Esophagus squamous epithelium (tissue), 5 donors: ENCODE measurements at places on chromosomes 2 and 18. TPM values are rescaled to one million over a fixed set of nuclear protein-coding genes. Genes with fewer than 3 reads are reported as not detected.

Gene FBLN7
- 1.1 TPM for total RNA-seq

Gene IL36G
- 7.3 TPM for total RNA-seq

Gene MEIS1
- 29.0 TPM for total RNA-seq

Gene OR6B2
- not detected for total RNA-seq

- no peak for DNase-seq
Observed at GRCh38 chr2:239407112-239407511, 6.3 kb upstream of the HDAC4 start.

GRCh38 chr2:30511122-30512083 is 64.4 kb downstream of the LCLAT1 start:
- no peak for DNase-seq

- no peak for DNase-seq
Observed at GRCh38 chr2:237594514-237594871, 4.0 kb upstream of the RAB17 start.
